ENCODE measurements at places on chromosomes 4 and X.

DNA sequence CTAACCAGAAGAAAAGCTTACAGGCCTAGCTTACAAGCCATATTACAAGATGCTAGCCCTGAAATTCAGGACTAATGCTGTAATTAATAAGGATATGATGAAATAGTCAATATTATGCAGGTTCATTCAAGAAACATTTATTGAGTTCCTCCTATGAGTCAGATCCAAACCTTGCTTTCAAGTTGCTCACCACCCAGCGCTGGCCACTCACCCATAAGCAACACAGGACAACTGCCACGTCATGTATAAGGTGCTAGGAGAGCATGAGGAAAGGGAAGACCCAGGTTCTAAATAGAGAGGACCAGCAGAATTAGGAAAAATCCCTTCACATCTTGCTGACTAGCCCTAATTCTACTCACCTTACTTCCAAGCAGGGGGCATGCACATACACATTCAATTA, 23.3 kb downstream of the MAML3 start:
- DNase-seq = no peak

GRCh38 chrX:150084496-150085229, 146.4 kb upstream of the EOLA2 start:
- no peak for DNase-seq

GRCh38 chr4:57094832-57095223, 15.4 kb downstream of the IGFBP7 start:
- no peak for DNase-seq

- DNase-seq = no peak
Measured at GRCh38 chr4:167939863-167940616, 152.3 kb upstream of the ANXA10 start.

- no peak for DNase-seq
Measured at GRCh38 chr4:102713096-102713495, 47.7 kb downstream of the MANBA start.
